ENCODE measurements at places on chromosomes 6 and 20.

DNA sequence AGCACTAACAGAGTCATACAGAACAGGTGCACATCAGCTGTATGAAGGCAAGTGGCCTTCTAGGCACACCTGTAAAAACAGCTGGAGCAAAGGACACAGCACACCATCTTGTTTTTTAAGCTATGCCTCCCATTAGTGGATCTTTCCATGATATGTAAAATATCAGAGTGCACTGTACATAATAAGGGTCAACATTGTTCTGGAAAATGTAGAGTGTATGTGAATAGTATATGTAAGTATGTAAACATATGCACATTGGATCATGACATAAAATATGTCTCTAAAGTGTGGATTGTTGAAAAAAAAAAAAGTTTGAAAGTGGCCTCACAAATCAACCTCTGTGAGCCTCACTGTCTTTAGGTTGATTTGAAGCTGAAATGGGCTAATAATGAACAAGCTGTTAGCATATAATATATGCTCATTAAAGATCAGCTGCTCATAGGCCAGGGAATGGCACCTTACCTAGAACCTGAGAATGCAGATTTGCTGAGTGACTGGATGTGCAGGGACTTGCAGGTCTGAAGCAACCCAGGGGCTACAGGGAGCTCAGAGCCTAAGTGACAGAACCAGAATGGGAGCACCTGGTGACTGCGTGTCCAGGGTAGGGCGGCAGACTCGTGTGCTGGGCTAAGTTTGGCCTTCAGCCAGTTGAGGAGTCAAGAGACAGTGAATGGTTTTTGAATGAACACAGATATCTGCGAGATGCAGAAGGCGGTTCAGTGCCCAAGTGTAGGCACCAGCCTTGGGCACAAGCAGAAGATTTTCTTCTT lies 198.6 kb downstream of the TMEM242 start:
- DNase-seq = no peak

GRCh38 chr20:38153401-38153800 lies 11.7 kb downstream of the TGM2 start:
- no peak for DNase-seq

- DNase-seq = no peak
Observed at GRCh38 chr20:6123649-6124014, 802 bp upstream of the FERMT1 start.

DNA sequence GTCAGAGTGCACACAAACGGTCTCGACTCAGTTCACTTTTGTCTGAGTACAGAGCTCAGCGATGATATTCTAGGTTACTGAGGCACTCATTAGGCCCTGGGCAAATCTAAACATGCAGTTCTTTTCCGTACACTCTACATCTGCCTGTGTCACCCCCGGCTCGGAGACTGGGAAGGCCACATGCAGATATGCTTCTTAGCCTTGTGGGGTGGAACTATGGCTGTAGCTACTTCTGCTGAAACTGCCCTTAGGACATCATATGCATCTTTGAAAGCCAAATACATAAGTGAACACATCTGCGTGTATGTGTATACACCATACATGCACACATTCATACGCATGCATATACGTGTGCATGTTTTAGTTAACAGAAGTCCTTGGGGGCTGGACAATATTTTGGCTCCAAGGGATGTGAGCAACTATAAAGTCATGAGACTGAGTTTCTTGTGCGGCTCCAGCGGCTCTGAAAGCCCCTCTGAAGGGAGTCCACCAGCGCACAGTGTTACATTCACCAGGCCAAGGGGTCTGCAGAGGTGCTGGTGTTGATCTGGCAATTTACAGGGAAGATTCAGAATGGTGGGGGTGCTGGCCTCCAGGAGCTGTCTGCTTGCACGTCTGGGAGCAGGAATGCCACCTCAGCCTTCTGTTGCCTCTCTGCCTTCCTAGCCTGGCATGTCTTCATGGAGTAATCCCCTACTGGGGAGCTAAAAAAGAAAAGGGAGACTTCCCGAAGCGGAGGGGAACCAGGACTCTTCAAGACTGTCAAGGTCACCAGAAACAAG lies 31.6 kb downstream of the PSMG4 start:
- no peak for DNase-seq

GRCh38 chr6:104484626-104485025 lies 375.1 kb downstream of the HACE1 start:
- no peak for DNase-seq

- DNase-seq = no peak
Observed at GRCh38 chr20:51500311-51500710, 42.2 kb downstream of the NFATC2 start.

DNA sequence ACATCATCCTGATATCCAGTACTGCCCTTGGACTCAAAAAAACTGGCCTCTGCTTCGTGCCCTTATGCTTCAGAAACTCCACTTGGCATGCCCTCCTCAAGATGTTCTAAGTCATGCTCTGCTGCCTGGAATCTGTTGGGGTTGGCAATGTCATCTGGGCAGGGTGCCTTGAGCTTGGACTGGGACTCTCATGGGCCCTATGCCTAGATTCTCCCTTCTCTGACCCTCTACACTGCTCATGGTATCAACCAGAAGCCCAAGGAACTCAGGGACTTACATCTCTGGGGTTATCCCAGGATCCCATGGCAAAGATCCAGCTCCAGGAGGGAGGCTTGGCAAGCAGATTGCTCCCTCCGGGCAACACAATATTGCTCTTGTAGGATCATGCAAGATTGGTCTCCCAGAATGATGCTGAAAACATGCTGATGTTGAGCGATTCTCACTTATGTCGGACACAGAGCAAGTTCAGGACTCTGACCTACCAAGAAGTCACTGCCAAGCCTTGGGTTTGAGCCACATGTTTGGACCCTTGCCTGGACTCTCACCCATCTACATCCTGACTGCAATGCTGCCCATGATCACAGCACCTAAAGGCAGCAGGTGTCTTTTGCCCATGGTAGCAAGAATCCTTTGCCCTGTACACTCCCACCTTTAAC lies 88.8 kb downstream of the ADAT2 start:
- no peak for DNase-seq

DNA sequence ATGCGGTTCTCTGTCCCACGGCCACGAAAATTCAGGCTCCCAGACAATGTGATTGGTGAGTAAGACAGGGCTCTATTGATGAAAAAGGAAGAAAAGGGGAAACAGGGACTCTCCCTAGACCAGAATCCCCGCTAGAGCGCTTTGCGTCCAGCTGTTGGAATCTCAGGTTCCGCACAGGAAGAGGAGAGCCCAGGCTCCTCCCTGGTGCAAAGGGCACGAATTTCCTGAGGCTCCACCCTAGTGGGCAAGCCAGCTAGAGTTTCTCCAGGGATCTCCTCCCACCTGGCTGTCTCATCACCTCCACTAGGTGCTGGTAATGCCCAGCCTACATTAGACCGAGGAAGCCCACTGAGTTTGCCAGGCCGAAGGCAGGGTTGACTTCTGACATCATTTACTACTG lies 135.9 kb upstream of the SOX4 start:
- no peak for DNase-seq

- no peak for DNase-seq
Observed at GRCh38 chr6:154721460-154721859, 11.8 kb upstream of the SCAF8 start.

DNA sequence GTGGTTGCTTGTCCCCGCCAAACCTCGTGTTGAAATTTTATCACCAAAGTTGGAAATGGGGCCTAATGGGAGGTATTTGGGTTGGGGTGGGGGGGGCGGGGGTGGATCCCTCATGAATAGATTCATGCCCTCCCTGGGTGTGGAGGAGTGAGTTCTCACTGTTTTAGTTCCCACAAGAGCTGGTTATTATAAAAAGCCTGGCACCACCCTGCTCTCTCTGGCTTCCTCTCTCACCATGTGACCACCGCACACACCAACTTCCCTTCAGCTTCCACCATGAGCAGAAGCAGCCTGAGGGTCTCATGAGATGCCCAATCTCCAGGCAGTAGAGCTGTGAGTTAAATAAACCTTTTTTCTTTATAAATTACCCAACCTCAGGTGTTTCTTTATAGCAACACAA lies 111.3 kb downstream of the PRDM1 start:
- DNase-seq = no peak

- no peak for DNase-seq
Observed at GRCh38 chr6:134176264-134176975, 124.0 kb upstream of the SLC2A12 start.
